Ecto neural progenitor cell (in vitro differentiated cells): ENCODE measurements at places on chromosomes 16 and 17.

DNA sequence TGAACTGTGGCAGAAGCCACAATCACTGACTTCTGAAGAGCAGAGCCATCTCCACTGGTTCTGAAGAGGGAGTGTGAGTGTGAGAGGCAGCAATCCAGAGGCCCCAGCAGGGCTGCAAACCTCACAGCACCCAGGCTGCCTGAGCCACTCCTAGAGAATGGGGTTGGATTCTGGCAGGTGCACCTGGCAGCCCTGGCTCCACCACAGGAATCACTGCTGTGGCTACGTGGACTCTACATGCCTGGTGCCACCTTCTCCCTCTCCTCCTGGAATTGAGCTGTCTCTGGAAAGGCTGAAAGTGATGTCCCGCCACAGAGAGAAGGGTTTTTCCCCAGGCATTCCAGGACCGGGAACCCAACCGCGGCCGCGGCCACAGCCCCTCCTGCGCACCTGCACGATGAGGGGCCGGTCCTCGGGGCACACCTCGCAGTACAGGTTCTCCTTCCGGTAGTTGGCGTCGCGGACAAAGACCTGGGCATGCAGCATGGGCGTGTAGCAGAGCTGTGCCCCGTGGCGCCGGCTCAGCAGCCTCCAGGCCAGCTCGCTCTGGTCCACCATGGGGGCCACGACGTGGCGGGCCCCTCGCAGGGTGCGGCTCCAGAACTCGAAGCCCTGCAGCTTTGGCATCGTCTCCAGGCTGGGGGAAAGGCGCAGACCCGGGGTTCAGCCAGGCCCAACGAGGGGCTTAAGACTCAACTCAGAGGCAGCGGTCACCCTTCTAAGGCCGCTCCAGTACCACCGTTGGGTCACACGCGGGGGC, 991 bp downstream of the DUS1L start:
- no peak for DNase-seq

DNA sequence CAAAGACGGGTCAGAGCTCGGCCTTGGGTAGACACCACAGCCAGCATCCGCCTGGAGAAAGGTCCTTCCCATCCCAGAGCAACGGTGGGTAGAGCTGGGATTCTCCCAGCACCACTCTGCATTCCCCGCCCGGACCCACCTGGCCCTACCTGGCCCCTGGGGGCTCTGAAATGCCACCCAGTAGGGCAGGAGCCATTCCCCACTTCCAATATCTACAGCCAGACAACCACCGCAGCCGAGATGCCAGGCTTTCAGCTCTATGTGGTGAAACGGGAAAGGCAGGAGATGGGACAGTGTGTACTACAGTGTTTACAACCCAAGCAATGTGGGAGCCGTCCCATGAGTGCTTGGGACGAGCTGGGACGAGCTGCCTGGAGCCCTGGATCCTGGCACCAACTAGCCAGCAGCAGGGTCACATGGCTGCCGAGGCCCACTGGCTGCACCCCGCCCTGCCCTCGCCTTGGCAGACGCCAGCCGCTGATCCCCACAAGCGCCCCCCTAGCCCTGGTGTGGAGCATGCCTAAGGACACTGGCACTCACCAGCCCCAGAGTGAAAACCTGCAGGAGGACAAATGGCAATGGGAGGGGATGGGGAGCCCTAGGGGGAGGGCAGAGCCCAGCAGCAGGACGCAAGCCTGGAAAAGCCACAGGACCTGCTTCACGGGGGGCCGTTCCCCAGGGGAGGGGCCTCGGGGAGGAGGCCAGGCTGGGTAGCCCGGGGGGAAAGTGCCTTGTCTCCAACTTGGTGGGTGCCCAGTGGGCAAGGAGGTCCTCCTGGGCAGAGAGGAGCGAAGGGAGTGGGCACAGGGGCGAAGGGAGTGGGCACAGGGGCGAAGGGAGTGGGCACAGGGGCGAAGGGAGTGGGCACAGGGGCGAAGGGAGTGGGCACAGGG, 13.5 kb downstream of the TMC6 start:
- DNase-seq: no peak

DNA sequence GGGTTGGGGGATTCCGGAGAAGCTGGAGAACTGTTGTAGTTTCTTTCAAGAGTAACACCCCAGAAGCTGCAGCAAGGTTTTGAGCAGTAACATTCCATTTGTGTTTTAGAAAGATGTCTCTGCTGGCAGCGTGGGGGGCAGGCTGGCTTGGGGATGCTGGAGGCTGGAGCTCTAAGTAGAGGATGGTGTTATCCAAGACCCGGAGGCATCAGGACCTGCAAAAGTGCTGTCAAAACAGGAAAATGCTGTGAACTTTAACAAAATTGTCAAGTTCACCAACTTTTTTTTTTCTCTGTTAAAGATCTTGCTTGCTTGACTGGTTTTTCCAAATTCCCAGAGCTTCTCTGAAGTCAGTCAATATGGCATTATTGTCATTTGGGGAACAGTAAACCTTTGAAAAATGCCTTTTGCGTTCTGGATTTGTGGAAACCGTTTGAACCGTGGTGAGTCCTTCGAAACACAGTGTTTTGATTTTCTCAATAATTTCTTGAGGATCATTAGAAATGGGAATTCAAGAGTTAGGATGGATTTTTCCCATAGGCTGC, 189.6 kb upstream of the NLRP1 start:
- no peak for DNase-seq

DNA sequence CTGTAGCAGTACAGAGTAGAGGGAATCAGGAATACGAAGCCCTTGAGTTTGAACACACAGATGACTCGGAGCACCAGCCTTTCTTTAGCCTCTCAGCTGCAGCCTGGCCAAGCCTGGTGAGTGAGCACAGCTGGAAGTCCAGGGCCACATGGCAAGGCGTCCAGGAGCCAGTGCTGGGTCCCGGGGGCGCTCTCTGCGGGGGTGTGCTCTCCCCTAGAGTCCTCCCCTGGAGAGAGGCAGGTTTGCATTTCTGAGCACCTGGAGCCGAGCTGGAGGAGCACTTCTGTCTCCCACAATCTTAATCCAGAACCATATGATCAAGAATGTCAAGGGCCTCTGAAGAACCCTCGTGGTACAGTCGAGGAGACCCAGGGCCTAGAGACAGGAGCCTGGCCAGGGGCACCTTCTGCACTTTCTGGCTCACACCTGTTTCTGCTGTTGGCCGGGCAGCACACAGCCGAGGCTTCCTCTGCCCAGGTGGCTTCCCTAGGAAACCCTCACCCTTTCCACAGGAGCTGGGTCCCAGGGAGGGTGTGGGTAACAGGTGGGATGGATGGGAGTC, 78.3 kb downstream of the PLD6 start:
- no peak for DNase-seq

DNA sequence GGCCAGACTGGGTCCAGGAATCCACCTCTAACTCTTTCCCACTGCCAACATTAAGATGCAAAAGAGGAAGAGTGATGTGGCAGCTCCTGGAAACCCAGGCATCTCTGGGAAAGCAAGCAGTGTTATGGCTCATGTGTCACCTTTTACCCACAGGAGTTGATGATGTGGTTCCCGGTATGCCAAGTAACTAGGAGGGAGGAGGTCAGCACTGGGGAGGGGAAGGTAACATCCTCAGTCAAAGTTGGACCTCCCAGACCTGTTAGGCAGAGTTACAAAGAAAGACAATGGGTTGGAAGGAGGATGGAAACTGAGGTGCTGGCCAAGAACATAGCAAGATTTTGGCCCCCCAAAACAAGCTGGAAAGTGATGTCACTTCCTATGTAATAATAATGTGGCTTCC, 11.4 kb downstream of the KRABD2 start:
- DNase-seq: no peak

DNA sequence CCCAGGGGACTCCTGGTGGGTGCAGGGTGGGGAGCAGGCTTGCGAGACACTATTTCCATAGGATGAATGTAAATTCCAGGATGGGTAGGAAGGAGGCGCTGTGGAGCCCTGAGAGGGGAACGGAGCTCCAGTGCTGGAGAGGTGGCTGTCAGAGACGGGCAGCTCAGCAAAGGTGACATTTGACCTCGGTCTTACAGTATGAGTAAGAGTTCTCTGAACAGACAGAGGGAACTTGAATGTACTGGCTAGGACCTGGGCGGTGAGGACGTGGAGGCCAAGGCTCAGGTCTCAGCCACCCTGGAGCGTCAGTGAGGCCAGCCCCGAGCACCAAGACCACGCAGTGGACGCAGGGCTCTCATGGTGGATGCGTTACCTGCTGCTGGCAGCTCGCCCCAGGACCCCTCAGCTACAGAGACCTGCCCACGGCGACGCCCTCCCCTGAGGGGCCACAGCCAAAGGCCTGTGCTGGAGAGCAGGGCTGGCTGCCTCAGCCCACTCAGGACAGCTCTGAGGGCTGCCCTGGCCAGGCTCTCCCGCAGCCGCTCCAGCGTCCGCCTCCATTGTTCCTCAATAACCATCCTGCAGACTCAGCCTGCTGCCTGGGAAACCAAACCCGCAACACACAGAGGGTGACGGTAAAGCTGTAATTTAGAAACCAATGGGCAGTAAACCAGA, 65.9 kb upstream of the TNRC6C start:
- DNase-seq: peak; percentile 85

DNA sequence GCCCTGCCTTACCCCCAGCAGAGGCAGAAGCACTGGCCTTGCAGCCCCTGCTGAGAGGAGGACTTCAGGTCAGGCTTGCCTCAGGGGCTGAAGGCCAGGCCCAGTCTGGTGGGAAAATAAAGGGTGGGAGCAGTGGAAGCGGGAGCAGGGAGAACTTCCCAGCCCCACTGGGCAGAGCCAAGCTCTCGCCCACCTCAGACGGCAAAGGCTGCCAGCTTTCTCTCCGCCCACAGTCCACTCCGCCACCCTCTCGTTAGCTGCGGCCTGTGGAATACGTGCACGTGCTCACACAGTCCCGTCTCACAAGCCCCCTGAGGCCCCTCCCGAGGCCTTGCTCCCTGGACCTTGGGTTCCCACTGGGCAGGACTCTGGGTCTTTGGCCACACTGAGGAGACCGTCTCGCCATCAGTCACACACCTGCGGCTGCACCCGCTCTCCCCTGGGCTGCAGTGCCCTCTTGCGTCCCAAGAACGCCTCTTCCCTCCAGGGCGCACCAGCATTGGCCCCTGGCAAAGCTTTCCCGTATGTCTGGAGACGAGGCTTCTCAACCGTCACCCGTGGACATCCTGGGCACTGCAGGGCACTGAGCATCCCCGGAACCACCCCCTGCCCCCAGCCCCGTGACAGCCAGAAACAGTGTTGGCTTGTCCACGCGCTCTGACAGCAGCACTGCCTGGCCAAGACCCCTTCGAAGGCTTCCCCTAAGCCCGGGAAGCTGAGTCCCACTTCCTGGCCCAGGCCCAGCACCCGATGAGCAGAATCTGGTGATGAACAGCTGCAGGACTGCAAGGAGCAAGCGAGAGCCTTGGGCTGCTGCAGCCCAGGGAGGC, 8.3 kb downstream of the MRPL28 start:
- DNase-seq: peak; percentile 81

GRCh38 chr17:30573603-30574175, 96.5 kb downstream of the GOSR1 start:
- DNase-seq: no peak

DNA sequence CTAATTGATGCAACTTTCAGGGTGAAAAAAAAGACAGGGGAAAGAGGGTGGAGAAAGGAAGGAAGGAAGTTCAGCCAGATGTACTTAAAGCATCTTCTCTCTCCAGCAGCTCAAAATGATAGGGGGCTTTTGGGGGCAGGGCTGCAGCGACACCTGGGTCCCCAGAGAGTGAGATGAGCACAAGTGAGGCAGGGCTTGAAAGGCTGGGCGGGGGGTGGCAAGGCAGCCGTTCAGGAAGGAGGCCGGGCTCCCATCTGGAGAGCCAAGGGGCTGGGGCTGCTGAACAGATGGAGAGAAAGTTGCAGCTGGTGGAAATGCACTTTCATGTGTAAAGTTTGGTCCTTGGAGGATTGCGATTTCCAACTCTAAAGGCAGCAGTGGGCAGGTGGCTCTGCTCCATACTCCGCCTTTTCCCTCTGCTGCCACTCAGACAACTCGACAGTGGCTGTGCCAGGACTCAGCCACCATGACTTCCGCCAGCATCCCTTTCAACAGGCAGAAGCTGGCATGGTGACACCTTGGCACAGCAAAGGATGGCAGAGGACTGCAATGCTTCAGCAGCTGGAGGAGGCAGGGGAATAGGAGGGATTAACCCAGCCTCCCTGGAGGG, 7.7 kb downstream of the SLC35B1 start:
- DNase-seq: no peak

DNA sequence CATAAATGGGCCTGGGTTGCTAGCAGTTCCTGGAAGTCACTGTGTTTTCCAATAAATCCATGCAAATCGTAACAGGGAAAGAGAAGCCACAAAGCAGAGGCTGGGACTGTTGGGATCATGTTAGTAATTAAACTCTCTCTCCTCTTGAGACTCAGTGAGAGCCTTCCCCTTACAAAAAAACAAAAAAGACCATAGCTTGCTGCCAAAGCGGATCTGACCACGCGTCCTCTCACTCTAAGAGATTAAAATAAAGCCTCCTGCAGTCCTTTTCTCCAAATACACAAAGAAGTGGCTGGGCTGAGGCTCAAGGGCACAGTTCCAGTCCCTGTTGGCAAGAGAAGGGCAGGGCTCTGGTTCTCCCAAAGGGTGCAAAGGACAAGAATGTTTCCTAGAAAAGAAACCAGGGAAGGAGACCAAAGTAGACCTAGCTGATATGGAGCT, 38.5 kb downstream of the PIGL start:
- peak; percentile 61 for DNase-seq

GRCh38 chr16:20881503-20881878, 18.7 kb downstream of the DCUN1D3 start:
- DNase-seq: no peak

DNA sequence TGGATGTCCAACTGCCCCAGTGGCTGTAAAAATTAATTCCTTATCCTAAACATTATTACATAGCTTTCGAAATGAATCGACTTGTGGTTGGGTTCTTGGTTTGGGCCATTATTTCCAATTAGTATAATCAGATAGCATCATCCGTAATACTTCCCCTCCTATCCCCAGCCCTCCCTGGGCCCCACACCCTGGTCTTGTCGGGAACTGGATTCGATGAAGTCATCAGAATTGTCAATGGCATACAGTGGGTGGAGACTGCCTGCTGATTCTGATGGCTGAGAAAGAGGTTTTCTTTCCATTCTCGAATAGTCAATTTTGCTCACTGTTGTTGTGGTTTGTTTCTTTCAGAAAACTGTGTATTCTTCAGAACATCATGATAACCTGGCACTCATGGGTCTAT, 395.1 kb downstream of the SEC14L1 start:
- no peak for DNase-seq

DNA sequence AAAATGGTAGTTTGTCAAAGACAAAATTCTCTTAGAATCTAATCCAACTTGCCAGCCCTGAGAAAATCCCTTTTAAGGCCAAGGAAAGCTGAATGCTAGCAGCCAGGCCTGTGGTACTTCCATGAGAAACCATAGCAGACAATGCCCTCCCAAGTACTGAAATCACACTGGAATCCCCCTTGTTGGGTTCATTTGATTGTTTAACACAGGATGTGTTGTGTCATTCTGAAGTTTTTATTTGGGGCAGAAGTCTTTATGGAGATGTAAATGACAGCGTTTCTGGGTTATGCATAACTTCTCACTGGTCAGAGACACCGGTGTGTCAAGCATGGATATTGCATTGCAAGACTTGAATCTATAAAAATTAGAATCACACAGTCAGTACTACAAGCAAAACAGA, 6.0 kb upstream of the ARL2BP start:
- DNase-seq: no peak

DNA sequence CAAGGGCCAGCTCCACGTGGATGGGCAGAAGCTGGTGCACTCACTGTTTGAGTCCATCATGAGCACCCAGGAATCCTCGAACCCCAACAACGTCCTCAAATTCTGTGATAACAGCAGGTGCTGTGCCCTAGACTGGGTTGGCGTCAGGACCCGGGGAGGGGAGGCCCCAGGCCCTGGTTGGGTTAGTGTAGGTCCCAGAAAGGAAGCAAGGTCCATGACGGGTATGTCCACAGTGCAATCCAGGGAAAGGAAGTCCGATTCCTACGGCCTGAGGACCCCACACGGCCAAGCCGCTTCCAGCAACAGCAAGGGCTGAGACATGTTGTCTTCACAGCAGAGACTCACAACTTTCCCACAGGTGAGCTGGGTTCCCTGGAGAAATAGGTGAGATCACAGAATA, 7.2 kb downstream of the PFAS start:
- no peak for DNase-seq
